ENCODE measurements at places on chromosomes 3 and 15. TPM values are rescaled to one million over a fixed set of nuclear protein-coding genes. Genes with fewer than 3 reads are reported as not detected.

Gene CFAP44
- 3.6 TPM for total RNA-seq

DNA sequence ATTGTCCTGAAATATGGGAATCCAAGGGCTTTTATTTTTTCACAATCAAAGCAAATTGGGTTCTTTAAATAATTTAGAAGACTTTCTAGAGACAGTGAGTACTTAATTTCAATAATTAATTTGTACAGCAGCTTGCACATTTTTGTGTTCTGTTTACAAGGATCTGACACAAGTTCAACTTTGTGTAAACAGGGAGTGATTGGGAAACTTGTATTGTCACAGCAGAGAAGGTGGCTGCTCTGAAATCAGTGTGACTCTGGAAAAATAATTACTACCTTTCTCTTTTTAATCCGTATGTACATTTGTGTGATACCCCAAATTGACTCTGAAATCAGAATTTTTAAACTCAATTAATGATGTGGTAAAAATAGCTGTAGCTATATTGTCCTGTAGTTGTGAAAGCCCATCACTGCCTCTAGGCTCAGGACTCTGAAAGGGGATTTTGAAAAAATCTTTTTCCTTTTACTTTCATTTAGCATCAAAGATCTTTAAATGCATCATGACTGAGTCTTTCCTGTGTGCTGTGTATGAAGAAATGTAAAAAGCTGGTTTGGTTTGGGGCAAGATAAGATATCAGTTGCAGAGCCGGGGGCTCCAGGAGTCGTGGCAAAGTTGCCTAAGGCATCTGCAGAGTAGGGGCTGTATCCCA is 45.1 kb downstream of the MFSD1 start:
- DNase-seq = no peak

DNA sequence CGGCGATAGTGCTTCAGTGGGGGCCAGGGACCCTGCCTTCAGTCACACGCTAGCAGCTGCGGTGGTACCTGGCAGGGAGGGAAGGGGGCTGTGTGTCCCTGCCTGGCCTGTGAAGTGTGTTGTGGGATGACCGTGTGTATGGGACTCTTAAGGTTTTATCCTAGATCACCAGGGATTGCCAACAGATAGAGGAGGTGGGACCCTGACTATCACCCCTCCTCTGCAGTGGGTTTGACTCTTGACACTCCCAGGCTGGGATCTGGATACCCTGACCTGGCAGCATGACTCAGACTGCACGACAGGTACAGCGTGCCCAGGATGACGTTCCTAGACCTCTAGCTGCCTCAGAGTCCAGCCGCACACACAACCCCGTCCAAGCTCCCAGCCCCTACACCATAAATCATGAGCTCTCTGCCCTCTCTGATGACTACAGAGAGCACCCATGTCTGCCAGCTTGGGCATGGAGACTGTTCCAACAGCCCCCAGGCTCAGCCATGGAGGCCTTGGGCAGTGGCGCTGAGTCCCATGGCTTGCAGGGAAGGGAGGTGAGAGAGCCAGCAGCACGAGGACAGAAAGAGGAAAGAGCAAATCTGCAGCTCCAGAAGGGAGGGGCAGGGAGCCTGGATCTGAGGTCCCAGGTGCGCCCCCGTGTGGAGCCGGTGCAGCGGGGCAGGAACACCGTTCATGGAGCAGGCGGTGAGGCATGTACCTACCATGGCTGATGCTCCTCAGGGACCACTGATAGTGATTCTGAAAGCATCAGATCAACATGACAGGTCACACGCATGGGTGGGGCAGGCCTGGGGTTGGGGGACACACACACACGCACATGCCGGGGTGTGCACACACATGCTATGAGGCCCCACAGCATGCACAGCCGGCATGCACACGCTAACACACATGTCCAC is 71.0 kb downstream of the ADAMTS7 start:
- peak; percentile 82 for DNase-seq

GRCh38 chr3:146496726-146497125 is 27.4 kb upstream of the PLSCR2 start:
- no peak for DNase-seq

- no peak for DNase-seq
These were observed 520.3 kb upstream of the EPHA6 start for GRCh38 chr3:96294143-96294542.

- DNase-seq = no peak
These were observed 20.0 kb downstream of the PLSCR5 start for GRCh38 chr3:146585156-146585555.

Gene RTP3
- total RNA-seq = not detected

DNA sequence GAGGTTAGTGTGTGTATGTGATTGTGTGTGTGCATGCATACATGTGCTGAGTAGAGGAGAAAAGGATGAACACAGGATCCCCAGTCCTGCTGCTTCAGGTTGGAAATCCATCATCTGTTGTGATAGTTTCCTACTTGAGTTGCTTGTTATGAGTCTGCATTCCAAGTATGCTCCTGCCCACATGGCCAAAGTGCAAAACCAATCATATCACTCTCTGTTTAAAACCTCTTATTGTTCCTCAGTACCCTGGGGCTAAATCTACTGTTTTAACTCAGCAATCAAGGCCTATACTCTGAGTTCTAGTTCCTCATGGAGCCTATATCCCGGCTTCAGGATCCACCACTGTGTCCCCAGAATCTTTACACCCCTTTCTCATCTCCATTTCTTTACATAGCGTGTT is 139.9 kb upstream of the TLE3 start:
- DNase-seq = no peak

Gene RTP4
- 1.6 TPM for total RNA-seq

GRCh38 chr3:15287565-15288330 is 44.6 kb downstream of the SH3BP5 start:
- no peak for DNase-seq

Gene RNF111
- total RNA-seq = 31.8 TPM

GRCh38 chr3:128634075-128634611 is 16.5 kb downstream of the RPN1 start:
- no peak for DNase-seq

DNA sequence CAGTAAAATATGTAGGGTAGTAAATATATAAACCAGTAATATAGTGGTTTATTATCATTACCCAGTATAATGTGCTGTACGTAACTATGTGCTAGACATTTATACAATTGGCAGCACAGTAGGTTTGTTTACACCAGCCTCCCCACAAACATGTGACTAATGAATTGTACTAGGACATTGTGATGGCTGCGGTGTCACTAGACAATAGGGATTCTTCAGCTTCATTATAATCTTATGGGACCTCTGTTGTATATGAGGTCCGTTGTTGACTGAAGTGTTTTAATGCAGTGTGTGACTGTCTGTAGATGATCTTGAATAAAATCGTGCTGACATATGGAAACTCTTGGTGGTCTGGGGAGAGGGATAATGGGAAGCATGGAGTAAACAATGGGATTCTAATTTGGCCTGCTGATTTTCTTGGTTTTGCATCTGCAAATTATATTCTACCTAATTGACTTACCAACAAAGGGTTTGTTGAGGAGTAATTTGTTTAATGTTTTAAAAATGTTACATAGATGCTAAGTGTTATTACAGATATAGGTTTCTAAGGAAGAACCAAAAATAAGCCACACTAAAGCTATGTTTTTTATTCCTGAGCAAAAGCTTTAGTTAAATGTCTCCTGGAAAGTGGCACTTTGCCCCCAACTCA is 496.5 kb upstream of the TBL1XR1 start:
- no peak for DNase-seq

- no peak for DNase-seq
These were observed 98.8 kb downstream of the XXYLT1 start for GRCh38 chr3:195172039-195172684.

Measured in mesenteric fat pad (tissue), 1 donor.